ENCODE measurements at places on chromosomes 3 and 15.

- no peak for DNase-seq
Measured at GRCh38 chr3:184620475-184621119, 59.0 kb downstream of the EPHB3 start.

GRCh38 chr3:14581334-14582044, 41.3 kb upstream of the GRIP2 start:
- no peak for DNase-seq

GRCh38 chr3:119184796-119185570, 11.6 kb downstream of the UPK1B start:
- peak; percentile 51 for DNase-seq

DNA sequence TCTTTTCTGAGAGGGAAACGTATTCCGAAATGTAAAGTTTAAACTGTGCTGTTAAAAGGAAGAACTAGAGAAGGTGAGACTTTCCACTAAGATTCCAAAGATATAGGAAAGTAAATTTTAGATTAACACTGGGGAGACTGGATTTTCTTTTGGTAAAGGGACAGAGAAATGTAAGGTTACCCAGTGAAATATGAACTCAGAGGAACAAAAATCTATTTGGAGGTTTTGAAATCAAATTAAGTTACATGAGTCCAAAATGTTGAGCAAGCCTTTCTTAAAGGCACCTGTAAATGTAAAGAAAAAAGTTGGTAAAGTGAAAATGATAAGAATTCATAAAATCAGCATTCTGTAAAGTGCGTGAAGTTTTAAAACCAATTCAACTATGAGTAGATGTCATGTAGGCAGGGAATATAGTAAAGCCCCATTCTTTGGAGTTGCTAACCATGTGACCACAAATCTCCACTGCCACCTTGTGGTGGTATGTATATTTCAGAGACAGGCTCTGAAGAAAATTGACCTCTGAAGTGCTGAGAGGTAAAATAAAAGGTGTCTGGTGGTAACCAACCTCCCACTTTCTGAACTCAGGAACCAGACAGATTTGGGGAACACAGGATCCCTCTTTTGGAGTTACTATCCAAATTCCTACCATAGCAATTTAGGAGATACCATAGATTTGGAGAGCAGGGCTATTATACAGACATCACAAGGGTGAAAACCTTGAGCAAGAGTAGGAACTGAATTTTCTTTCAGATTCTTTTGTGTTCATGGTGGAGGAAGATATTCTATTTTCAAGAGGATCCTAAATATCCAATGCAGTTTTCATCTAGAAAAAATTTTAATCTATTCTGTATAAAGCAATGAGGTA, 215.3 kb downstream of the ROBO2 start:
- DNase-seq: peak; percentile 12

GRCh38 chr15:31488437-31489204, 162.0 kb downstream of the KLF13 start:
- peak; percentile 72 for DNase-seq

- DNase-seq: no peak
Measured at GRCh38 chr15:47839233-47839825, 122.0 kb downstream of the SEMA6D start.

- DNase-seq: peak; percentile 47
Measured at GRCh38 chr3:128153156-128154041, at the start of gene EEFSEC. Gene EEFSEC, plus strand, starts transcription at chr3:128153481. Its CDS starts 27 bp downstream, at chr3:128153508.

GRCh38 chr3:11481556-11481955, 162.2 kb downstream of the VGLL4 start:
- DNase-seq: no peak

GRCh38 chr15:65414841-65415621, 7.7 kb downstream of the IGDCC4 start:
- DNase-seq: no peak

GRCh38 chr15:91866371-91866905, 12.9 kb downstream of the SLCO3A1 start:
- no peak for DNase-seq

GRCh38 chr15:86236356-86237110, 156.9 kb downstream of the AGBL1 start:
- DNase-seq: no peak

Measured in GM04504 (cell line).